ENCODE measurements at places on chromosomes 16 and 17. TPM values are rescaled to one million over a fixed set of nuclear protein-coding genes. Genes with fewer than 3 reads are reported as not detected.

- no peaks in the 10 kb centered on the region for H3K4me1 ChIP-seq
- H3K27me3 ChIP-seq = no peaks in the 10 kb centered on the region
- H3K36me3 ChIP-seq = no peaks in the 10 kb centered on the region
- no peak overlapping the region for H3K27ac ChIP-seq
- no peak for DNase-seq
Observed at GRCh38 chr17:35865412-35866340, 3.0 kb downstream of the HEATR9 start.

KRTAP9-4 gene
- total RNA-seq = not detected

KRT33B gene
- not detected for total RNA-seq

DNA sequence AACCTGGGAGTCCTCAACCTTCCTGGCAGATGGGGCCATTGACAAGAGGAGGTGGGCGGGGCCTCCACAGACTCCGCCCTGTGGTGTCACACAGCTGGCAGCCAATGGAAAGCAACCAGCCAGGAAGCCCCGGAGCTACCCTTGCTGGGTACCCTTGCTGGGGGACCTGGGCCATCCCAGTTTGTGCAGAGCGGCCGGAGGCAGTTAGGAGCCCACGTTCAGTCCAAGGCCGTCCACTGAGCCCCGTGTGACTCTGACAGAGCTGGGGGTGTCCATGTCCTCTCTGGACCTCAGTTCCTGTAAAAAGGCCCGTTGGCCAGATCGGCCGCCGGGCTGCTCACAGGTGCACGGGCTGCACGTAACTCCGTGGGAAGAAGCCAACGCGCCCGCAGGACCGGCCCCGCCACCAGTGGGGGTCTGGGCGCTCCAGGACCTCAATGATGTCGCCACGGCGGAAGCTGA lies 17.1 kb upstream of the FAM83G start:
- H3K36me3 ChIP-seq = no peaks in the 10 kb centered on the region
- H3K27me3 ChIP-seq = no peaks in the 10 kb centered on the region
- no peak for DNase-seq
- no peak overlapping the region for H3K27ac ChIP-seq
- no peak overlapping the region for H3K4me3 ChIP-seq

GRCh38 chr17:68231541-68231940 lies 16.3 kb upstream of the AMZ2 start:
- no peaks in the 10 kb centered on the region for H3K36me3 ChIP-seq
- peaks cover 17% of the 10 kb centered on the region for H3K4me1 ChIP-seq
- H3K27ac ChIP-seq = no peak overlapping the region
- no peak for DNase-seq
- H3K4me3 ChIP-seq = no peak overlapping the region
- no peaks in the 10 kb centered on the region for H3K27me3 ChIP-seq

DNA sequence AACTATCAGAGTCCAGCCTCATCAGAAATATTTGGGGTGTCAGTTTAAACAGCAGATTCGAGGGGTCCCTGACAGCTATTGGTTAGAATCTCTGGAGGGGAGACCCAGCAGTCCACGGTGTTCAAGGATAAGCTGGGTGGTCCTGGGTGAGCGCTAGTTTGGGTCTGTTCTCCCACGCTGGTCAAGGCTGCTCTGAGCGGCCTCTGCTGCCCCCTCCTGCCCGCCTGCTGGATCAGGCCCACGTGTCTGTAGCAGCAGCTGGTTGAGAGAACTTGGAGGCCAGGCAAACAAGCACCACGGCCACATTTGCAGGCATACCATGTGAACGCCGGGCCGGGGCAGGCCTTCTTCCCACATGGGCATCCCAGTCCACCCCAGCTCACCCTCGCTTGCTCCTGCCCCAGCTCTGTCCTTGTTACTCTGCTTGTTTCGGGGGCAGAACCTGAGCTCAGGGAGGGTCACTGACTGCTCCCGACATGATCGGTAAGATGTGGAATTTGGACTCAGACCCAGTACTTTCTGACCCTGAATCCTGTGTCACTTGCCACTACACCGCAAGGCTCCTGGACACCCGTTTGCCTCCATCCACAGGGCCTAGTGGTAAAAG lies 7.4 kb downstream of the FOXF1 start:
- no peak overlapping the region for H3K4me3 ChIP-seq
- peak; percentile 36 for DNase-seq
- peaks cover 9% of the 10 kb centered on the region for H3K4me1 ChIP-seq
- no peak overlapping the region for H3K27ac ChIP-seq

NPIPB13 gene
- total RNA-seq = 0.62 TPM

DNA sequence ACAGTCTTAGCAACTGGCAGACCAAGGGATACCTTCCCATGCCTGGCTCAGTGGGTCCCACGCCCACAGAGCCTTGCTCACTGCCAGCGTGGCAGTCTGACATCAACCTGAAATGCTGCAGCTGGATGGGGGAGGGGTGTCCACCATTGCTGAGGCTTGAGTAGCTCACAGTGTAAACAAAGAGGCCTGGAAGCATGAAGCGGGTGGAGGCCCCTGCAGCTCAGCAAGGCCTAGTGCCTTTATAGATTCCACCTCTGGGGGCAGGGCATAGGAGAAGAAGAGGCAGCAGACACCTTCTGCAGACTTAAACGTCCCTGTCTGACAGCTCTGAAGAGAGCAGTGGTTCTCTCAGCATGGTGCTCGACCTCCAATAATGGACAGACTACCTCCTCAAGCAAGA lies 263.2 kb downstream of the KIF2B start:
- no peaks in the 10 kb centered on the region for H3K36me3 ChIP-seq
- no peaks in the 10 kb centered on the region for H3K27me3 ChIP-seq
- no peak overlapping the region for H3K27ac ChIP-seq
- DNase-seq = no peak
- no peaks in the 10 kb centered on the region for H3K4me1 ChIP-seq
- H3K4me3 ChIP-seq = no peak overlapping the region

GRCh38 chr16:77236063-77236511 lies 36.9 kb downstream of the SYCE1L start:
- H3K27me3 ChIP-seq = no peaks in the 10 kb centered on the region
- H3K4me3 ChIP-seq = no peak overlapping the region
- no peaks in the 10 kb centered on the region for H3K4me1 ChIP-seq
- H3K36me3 ChIP-seq = no peaks in the 10 kb centered on the region
- peak; percentile 61 for DNase-seq

GRCh38 chr16:31215287-31216162 lies 1.4 kb downstream of the PYDC1 start:
- peaks cover 47% of the 10 kb centered on the region for H3K4me1 ChIP-seq
- H3K4me3 ChIP-seq = peak overlapping the region; percentile 82
- peak overlapping the region; percentile 100 for H3K27ac ChIP-seq
- no peaks in the 10 kb centered on the region for H3K27me3 ChIP-seq
- H3K36me3 ChIP-seq = peaks cover 8% of the 10 kb centered on the region

SMPD3 gene
- 2.3 TPM for total RNA-seq

- no peaks in the 10 kb centered on the region for H3K27me3 ChIP-seq
- no peaks in the 10 kb centered on the region for H3K4me1 ChIP-seq
- H3K27ac ChIP-seq = no peak overlapping the region
- H3K36me3 ChIP-seq = no peaks in the 10 kb centered on the region
Observed at GRCh38 chr16:17452922-17453321, 17.8 kb downstream of the XYLT1 start.

DNA sequence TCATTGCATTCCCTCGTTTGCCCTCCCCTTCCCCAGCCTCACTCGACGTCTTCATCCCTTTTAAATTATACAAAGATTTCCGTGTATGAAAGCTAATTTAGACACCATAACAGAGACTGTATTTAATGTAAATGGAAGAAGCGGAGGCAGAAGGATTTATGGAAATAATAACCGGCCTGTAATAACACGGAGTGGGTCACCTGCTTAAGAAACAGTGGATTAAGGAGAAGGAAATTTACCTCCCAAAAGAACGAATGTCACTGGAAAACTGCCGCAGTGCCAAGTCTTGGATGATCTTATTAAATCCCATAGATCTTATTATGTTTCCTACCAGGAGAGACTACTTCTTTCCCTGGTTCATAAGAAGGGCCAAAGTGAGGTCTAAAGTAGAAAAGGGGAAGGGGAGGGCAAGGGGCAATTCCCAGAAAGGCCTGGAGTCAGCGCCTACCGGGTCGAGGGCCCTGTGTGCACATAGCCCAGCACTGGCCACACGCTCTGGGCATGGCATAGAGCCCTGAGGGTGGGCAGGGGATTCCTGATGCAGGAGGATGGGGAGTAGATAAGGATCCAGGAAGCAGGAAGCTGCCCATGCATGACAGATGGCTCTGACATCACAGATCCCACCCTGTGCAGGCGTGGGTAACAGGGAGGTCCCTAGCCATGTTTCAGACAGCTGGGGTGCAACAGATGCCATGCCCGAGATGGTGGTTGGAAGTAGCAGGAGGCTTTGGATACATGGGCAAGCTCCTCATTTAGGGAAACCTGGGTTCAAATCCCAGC lies 56.2 kb upstream of the RPL38 start:
- DNase-seq = no peak
- H3K36me3 ChIP-seq = no peaks in the 10 kb centered on the region
- H3K4me3 ChIP-seq = no peak overlapping the region
- H3K27ac ChIP-seq = no peak overlapping the region

GRCh38 chr16:7398536-7398935 lies 65.9 kb downstream of the RBFOX1 start:
- H3K4me1 ChIP-seq = peaks cover 49% of the 10 kb centered on the region
- no peaks in the 10 kb centered on the region for H3K36me3 ChIP-seq
- no peaks in the 10 kb centered on the region for H3K27me3 ChIP-seq
- no peak for DNase-seq
- peak overlapping the region; percentile 4 for H3K27ac ChIP-seq

GRCh38 chr16:30458561-30459394 lies 13.1 kb upstream of the SEPHS2 start:
- no peaks in the 10 kb centered on the region for H3K4me1 ChIP-seq
- no peak overlapping the region for H3K27ac ChIP-seq
- no peaks in the 10 kb centered on the region for H3K36me3 ChIP-seq
- no peak overlapping the region for H3K4me3 ChIP-seq
- peak; percentile 28 for DNase-seq

- no peaks in the 10 kb centered on the region for H3K36me3 ChIP-seq
- H3K27me3 ChIP-seq = no peaks in the 10 kb centered on the region
- no peak overlapping the region for H3K4me3 ChIP-seq
- no peak for DNase-seq
Observed at GRCh38 chr17:8749616-8750015, 5.0 kb upstream of the CCDC42 start.

- H3K27me3 ChIP-seq = no peaks in the 10 kb centered on the region
- no peaks in the 10 kb centered on the region for H3K36me3 ChIP-seq
- H3K4me3 ChIP-seq = no peak overlapping the region
- DNase-seq = no peak
- peaks cover 9% of the 10 kb centered on the region for H3K4me1 ChIP-seq
Observed at GRCh38 chr17:74757502-74757901, 9.1 kb downstream of the NHERF1 start.

DNA sequence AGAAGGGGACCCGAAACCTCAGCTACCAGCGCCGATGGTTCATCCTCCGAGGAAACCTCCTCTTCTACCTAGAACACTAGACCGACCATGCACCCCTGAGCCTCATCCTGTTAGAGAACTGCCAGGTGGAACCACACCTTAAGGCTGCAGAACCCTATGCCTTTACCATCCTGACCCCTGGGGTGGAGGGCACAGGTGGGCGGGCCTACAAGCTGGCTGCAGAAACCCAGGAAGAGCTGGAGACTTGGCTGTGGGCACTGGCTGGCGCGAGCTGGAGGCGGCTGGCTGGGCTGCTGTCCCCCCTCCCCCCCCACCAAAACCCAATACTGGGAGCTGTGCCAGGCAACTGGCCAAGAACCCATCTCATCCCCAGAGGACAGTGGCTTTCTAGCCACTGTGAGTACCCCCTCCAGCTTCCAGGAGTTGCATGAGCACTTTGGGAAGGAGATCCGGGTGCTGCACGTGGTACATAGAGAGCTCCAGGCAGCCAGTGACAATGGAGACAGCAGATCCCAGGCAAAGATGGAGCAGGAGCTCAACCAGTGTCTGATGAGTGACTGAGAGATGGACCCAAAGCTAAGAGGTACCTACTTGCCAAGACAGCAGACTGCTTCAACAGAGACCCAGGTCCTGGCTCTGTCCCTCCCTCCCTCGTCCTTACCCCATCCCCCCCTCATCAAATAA lies 1.4 kb upstream of the CD2BP2 start:
- no peaks in the 10 kb centered on the region for H3K27me3 ChIP-seq
- H3K36me3 ChIP-seq = no peaks in the 10 kb centered on the region
- H3K4me1 ChIP-seq = peaks cover 45% of the 10 kb centered on the region

GRCh38 chr17:7141824-7142223 lies 27.2 kb upstream of the ASGR2 start:
- peaks cover 19% of the 10 kb centered on the region for H3K27me3 ChIP-seq
- H3K27ac ChIP-seq = no peak overlapping the region
- no peak for DNase-seq
- H3K36me3 ChIP-seq = no peaks in the 10 kb centered on the region
- H3K4me1 ChIP-seq = no peaks in the 10 kb centered on the region
